Left renal pelvis (tissue), 4 donors: ENCODE measurements at places on chromosomes 7 and 10. TPM values are rescaled to one million over a fixed set of nuclear protein-coding genes. Genes with fewer than 3 reads are reported as not detected.
A peak's percentile ranks its signal among the peaks of the same experiment; 100 is the strongest.

DNA sequence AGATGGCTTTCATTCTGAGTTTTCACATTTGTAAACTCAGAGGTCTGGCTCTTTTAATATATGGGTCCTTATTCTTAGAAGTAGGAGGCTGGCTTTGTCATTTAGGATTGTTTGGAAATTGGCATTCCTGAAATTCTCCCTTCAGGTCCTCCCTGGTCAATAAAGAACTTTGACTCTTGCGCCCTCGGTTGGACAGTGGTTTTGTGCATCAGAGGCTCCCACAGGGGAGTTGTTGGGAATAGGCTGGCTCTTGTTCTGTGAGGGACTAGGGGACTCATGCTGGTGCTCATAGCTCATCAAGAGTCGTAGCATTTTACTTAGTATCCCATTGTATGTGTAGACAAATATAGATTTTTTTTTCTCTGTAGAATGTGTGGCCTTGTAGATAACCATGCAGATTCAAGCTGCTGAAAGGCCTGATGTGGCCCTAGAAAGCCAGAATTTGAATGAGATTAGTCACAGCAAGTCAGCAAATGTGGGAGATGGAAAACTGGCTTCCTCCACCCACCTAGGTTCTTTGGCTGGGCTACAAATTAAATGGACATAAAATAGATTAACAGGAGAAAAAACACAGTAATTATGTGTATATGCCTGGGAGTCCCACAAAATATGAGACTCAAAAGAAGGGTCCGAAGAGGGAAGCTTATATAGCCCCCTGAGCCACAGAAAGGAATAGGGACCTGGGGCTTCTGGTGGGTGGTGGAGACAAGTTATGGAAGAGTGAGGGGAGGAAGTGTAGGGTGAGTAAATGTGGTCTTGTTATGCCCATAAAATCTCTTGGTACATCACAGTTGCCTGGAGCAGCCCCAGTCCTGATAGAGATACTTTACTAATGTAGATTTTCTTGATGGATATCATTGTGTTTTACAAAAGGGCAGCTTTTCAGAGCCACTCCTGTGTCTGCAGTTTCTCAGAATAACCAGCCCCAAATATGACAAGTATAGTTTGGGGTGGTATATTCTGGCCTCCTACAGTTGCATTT lies 94.6 kb upstream of the BTBD16 start:
- DNase-seq: no peak

DNA sequence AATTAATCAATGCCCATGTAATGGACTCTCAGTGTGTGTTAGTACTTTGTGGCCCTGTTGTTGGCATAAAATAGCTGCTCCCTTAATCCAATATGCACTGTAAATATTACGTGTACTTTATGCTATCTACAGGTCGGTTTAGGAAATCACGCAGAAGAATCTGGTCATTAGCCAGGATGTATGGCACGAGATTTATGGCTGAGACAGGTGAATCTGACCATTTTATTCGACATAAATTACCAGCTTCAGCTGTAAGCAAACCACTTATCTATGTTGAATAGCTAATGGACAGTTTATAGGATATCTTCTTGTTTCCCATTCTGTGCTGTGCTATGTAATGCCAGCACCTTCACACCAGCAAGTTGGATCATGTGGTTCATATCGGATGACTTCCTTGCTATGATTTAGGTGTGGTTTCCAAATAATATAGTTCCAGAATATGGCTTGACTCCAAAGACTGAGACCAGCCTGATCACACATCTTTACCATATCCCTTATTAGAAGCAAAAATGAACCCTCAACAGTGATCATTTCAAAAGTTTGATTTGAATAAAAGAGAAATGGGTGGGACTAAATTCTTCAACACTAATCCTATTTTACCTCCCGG lies 301.4 kb downstream of the AHR start:
- DNase-seq: no peak

- DNase-seq: no peak
Measured at GRCh38 chr7:91633013-91633441, 247.5 kb downstream of the MTERF1 start.

Gene VWC2
- polyA plus RNA-seq: 1.4 TPM

DNA sequence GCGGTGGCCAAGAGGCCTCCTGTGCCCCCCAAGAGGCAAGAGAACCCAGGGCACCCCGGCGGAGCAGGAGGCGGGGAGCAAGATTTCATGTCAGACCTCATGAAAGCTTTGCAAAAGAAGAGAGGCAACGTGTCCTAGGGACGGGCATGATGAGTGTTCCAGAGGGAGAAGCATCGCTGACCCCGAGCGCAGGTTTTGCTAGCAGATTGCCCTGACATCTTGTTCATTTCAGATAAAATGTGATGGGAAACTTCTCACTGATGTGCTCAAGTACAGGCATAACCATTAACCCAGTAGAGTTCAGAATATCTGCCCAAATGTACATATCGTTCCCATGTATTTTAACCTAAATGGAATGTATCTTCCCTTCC lies 129.2 kb downstream of the APBB1IP start:
- no peak for DNase-seq

Gene CRPPA
- 4.8 TPM for polyA plus RNA-seq

DNA sequence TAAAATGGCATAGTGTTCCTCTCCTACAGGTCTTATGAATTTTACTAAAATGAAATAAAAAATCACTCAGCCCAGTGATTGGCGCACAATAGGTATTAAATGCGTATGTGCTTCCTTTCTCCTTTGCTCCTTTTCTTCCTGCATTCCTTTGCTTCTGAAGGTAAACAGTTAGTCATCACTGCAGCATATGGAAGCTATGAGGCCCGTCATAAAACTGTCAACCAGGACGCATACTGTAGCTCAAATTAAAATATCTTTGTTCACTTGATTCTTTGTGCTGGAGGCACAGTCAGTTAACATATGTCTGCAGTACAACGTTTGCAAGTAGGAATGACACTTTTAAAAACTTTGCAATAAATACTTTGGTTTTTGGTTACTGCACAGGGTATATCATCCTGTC lies 374.7 kb downstream of the TCERG1L start:
- DNase-seq: no peak

Gene HMX3
- not detected for polyA plus RNA-seq

Gene PAX4
- polyA plus RNA-seq: not detected

Gene OIT3
- polyA plus RNA-seq: 3.8 TPM

- no peak for DNase-seq
Measured at GRCh38 chr7:36690514-36691187, 33.6 kb downstream of the AOAH start.

GRCh38 chr7:2757904-2758672 lies 70.1 kb downstream of the AMZ1 start:
- DNase-seq: no peak

Gene PRSS37
- polyA plus RNA-seq: 0.40 TPM

DNA sequence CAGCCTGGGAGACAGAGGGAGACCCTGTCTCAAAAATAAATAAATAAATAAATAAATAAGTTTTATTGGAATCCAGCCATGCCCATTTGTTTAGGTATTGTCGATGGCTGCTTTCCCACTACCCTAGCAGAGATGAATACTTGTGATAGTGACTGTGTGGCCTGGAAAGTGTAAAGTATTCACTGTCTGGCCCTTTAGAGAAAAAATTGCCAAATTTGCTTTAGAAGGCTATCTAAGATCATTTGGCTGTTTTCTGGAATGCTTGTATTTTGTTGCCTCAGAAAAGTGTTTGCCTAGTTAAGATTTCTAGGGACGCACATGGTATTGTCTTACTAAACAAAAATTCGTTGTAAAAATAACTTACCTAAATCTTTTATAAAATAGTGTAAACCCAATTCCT lies 35.4 kb downstream of the CHN2 start:
- no peak for DNase-seq

GRCh38 chr10:117216611-117217195 lies 19.4 kb downstream of the KCNK18 start:
- DNase-seq: peak; percentile 46

DNA sequence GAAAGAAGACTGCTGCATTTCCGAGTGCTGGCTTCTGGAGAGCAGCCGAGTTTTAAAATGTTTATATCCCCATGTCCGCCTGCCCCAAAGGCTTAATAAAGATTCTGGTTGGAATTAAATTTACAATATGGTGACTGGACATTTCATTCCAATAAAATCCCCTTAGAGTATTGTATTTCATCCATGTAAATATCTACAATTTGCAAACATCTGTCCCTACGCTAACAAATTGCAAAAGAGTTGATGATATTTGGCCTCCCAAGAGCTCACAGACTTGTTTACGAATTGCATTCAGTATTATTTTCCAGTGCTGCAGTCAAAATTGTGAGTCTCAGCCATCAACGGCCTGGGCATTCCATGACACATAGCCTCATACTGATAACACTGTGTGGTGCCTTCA lies 50.1 kb downstream of the PLEKHS1 start:
- DNase-seq: no peak

GRCh38 chr10:31803606-31804351 lies 124.9 kb downstream of the ARHGAP12 start:
- no peak for DNase-seq

Gene ASB10
- not detected for polyA plus RNA-seq

Gene COPG2
- polyA plus RNA-seq: 51.4 TPM

- no peak for DNase-seq
Measured at GRCh38 chr7:158858592-158859503, 2.5 kb downstream of the DYNC2I1 start.

- DNase-seq: peak; percentile 66
Measured at GRCh38 chr7:21253740-21254687, 173.9 kb upstream of the SP4 start.

- no peak for DNase-seq
Measured at GRCh38 chr10:105844676-105845570, 1203.8 kb downstream of the SORCS3 start.

DNA sequence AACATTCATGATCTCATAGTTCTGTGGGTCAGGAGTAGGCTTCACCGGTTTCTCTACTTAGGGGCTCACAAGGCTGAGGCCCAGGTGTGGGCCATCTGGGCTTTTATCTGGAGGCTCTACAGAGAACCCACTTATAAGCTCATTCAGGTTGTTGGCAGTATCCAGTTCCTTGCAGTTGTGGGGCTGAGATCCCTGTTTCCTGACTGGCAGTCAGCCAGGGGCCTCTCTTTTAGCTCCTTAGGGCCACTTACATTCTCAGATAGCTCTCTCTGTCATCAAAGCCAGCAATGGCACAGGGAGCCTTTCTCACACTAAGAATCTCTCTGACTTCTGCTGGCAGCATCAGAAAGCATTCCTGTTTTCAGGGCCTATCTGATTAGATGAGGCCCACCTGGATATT lies 18.2 kb upstream of the HECTD2 start:
- DNase-seq: no peak

DNA sequence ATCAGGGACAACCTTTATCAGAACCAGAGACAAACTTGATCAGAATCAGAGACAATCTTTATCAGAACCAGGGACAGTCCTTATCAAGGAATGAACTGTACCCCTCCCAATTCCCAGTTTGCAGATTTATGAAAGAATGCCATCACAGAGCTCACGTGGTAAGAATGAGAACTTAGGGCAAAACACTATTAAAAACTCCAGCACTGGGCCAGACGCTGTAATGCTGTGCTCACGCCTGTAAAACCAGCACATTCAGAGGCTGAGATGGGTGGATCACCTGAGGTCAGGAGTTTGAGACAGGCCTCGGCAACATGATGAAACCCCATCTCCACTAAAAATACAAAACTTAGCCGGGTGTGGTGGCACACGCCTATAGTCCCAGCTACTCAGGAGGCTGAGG lies 85.1 kb upstream of the TNRC18 start:
- DNase-seq: no peak

Gene GRB10
- polyA plus RNA-seq: 13.6 TPM

GRCh38 chr7:100685049-100685605 lies 8.9 kb downstream of the GIGYF1 start:
- DNase-seq: no peak

- no peak for DNase-seq
Measured at GRCh38 chr10:119371704-119372663, 164.6 kb downstream of the GRK5 start.

DNA sequence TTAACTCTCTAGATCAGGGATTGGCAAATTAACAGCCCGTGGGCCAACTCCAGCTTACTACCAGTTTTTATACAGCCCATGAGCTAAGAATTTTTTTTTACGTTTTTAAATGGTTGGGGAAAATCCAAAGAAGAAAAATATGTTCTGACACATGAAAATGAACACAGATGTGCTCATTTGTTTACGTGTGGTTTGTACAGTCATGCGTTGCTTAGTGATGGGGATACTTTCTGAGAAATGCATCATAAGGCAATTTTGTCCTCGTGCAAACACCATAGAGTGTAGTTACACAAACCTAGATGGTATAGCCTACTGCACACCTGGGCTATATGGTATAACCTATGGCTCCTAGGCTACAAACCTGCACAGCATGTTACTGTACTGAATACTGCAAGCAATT lies 8.3 kb upstream of the SMKR1 start:
- DNase-seq: no peak

Gene HSPA12A
- polyA plus RNA-seq: 49.7 TPM

GRCh38 chr7:82757-83155 lies 109.6 kb upstream of the FAM20C start:
- DNase-seq: no peak

DNA sequence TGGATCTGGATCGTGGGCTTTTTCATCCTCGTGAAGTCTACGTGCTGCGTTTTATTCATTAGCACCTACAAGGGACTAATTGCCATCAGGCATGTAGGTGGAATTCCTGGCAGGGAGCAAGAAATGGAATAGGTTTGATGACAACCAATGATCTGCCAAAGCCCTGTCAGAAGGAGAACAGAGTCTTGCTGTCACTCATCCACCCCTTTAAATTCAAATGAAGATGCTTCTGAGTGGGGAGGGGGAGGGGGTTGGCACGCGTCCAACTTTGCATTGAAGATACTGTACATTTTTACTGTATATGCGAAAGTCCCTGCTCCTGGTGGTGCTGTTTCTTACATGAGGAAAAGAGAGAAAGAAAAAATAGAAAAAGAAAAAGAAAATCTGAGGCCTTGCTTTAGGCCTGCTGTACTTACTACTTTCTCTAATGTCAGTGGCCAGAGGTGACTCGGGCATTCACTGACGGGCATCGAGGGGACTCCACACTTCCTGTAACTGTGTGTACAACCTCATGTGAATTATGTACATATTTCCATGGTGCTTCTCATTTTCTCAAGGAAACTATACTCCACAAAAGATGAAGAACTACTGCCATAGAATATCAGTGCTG lies 569.1 kb downstream of the INHBA start:
- DNase-seq: no peak
